ENCODE measurements at places on chromosomes 13 and 19. TPM values are rescaled to one million over a fixed set of nuclear protein-coding genes. Genes with fewer than 3 reads are reported as not detected.

DNA sequence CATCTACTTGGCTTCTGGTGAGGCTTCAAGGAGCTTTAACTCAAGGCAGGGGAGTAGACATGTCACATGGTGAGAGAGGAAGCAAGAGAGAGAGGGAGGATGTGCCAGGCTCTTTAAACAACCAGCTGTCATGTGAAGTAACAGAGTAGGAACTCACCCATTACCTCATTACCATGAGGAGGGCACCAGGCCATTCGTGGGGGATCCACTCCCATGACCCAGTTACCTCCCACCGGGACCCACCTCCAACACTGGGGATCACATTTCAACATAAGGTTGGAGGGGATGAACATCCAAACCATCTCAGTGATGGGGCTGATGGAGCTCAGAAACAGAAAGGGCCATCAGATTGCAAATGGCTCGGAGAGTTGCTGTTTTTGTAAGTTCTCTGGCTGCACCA lies 12.9 kb downstream of the VSTM2B start:
- peaks cover 3% of the 10 kb centered on the region for H3K27me3 ChIP-seq
- no peaks in the 10 kb centered on the region for H3K36me3 ChIP-seq
- no peak overlapping the region for H3K4me3 ChIP-seq
- H3K4me1 ChIP-seq: no peaks in the 10 kb centered on the region
- DNase-seq: no peak

DNA sequence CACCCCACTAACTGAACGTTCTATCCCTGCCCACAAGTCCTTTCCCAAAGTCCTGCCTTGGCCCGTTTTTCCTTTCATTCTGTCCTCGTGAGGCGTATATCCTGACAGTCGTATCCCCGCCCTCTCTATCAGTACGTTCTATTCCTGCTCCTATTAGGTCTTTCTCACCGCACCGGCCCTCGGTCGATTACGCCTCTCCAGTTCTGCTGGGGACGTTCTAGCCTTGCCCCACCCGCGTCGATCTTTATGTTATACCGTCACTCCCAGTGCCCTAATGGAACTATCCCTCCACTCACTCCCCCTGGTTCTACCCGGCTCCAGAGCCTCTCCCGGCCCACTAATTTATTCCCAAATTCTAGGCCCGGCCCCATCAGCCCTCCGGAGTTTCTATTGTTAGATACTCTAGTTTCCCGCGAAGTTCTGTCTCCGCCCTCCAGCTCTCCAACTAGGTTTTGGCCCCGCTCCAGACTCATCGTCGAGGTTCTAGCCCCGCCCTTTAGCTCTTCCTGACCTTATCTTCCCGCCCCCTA lies 2.0 kb downstream of the PLAUR start:
- H3K27me3 ChIP-seq: no peaks in the 10 kb centered on the region
- peak overlapping the region; percentile 83 for H3K27ac ChIP-seq
- H3K4me3 ChIP-seq: peak overlapping the region; percentile 54

DNA sequence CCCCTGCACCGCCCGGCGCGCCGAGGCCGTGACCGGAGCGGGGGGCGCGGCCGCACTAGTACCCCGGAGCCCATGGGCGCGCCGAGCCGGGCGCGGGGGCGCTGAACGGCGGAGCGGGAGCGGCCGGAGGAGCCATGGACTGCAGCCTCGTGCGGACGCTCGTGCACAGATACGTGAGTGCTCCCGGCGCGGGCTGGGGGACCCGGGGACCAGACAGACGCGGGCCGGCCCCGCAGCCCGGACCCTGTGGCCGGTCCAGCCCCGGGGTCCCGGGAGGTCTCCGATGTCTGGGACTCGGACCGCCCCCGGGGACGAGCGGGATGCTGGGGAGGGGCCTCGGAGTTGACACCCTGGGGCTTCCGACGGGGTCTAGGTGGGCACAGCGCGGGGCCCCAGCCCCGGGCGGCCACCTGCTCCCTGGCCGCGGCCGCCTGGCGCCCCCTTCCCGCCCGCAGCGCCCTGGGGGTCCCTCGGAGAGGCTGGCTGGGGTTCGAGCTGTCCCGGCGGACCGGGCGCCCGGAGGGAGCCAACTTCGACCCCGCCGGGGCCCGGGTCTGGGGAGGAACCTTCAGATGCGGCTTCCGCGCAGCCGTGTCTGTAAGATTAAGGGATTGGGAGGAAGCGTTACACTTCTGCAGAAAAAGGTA lies 568 bp downstream of the ATP11A start:
- DNase-seq: no peak
- H3K36me3 ChIP-seq: no peaks in the 10 kb centered on the region
- H3K4me3 ChIP-seq: peak overlapping the region; percentile 63
- peak overlapping the region; percentile 23 for H3K27ac ChIP-seq

GRCh38 chr13:21837841-21838551 lies 167.1 kb downstream of the FGF9 start:
- H3K27ac ChIP-seq: no peak overlapping the region
- no peak for DNase-seq
- no peaks in the 10 kb centered on the region for H3K27me3 ChIP-seq
- H3K36me3 ChIP-seq: no peaks in the 10 kb centered on the region

- H3K4me1 ChIP-seq: no peaks in the 10 kb centered on the region
- H3K27ac ChIP-seq: no peak overlapping the region
- no peak for DNase-seq
- H3K27me3 ChIP-seq: no peaks in the 10 kb centered on the region
- H3K4me3 ChIP-seq: no peak overlapping the region
Observed at GRCh38 chr13:111178402-111178801, 63.3 kb downstream of the ARHGEF7 start.

- no peak for DNase-seq
- no peaks in the 10 kb centered on the region for H3K36me3 ChIP-seq
- H3K4me1 ChIP-seq: no peaks in the 10 kb centered on the region
- no peaks in the 10 kb centered on the region for H3K27me3 ChIP-seq
- no peak overlapping the region for H3K27ac ChIP-seq
Observed at GRCh38 chr19:19911150-19911549, 10.4 kb downstream of the ZNF93 start.

- H3K4me1 ChIP-seq: no peaks in the 10 kb centered on the region
- H3K4me3 ChIP-seq: no peak overlapping the region
- no peaks in the 10 kb centered on the region for H3K27me3 ChIP-seq
- no peak for DNase-seq
Observed at GRCh38 chr13:99559560-99559959, 58.3 kb downstream of the TM9SF2 start.

GRCh38 chr13:72908416-72908815 lies 126.5 kb downstream of the PIBF1 start:
- H3K4me3 ChIP-seq: no peak overlapping the region
- peaks cover 10% of the 10 kb centered on the region for H3K36me3 ChIP-seq
- no peaks in the 10 kb centered on the region for H3K4me1 ChIP-seq
- H3K27me3 ChIP-seq: no peaks in the 10 kb centered on the region

DNA sequence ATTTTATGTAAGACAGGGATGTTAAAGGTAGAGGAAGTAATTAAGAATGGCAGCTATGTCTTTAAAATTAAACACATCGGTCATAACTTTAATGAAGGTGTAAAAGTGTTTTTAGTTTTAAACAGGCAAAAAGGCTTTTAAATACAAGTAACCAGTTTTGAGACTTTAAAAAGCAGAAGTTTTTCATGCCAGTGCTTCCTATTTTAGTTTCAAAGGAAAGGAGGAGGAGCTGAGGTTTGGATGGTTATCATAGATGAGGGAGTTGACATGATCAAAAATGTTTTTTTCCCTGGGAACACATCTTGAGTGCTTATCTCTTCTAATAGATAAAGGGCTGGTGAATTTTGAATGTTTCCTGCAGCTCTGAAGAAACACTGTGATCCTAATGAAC lies 42.9 kb downstream of the LRCH1 start:
- H3K27ac ChIP-seq: peak overlapping the region; percentile 9
- no peaks in the 10 kb centered on the region for H3K27me3 ChIP-seq
- no peaks in the 10 kb centered on the region for H3K36me3 ChIP-seq
- H3K4me3 ChIP-seq: no peak overlapping the region

DNA sequence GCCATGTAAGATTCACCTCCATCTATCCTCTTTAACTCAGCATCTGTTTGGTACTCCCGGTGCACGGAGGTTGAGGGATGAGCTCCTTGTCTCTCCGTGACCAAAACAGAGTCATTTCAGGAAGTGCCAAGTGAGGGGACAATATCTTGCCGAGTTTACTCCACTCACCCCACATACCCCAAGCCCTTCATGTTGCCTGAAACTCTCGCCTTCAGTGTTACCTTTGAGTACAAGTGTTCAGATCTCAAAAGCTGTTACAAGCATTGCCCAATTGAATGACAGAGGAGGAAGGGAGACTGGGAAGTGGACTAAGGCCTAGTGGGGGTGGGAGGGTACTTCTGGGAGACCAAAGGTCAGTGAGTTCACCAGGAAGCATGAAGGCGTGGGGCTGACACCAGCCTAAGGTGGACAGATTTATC lies 6.0 kb upstream of the SIGLEC12 start:
- H3K27me3 ChIP-seq: peaks cover 69% of the 10 kb centered on the region
- no peaks in the 10 kb centered on the region for H3K36me3 ChIP-seq
- no peak overlapping the region for H3K4me3 ChIP-seq
- no peak for DNase-seq
- no peak overlapping the region for H3K27ac ChIP-seq

DNA sequence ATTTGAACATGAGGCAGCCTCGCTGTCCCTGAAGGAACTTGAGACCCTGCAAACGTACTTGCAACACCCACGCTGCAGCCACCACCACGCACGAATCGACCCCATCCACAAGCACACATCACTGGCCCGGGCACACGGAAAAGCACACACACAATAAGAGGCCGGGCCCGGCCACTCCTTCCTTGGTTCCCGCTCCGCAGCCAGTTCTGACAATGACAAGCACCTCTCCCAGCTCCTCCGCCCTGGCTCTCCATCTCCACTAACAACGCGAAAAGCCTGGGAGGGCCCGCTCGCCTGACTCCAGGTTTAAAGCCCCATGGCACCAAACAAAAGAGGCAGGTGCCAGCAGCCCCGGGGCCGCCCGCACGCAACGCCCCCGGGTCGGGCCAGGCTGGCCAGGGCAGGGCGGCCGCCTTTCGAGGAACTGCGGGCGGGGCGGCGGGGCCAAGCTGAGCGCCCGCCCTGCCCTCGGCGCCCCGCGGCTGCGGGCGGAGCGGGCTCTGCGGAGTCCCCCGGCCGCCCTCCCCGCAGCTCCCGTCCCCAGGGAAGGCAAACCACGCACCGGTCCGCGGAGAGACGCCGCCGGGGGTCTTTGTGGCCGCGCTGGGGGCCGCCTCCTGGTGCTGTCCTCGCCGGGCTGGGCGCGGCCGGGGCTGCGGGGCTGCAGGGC lies 495 bp downstream of the DCLK1 start:
- DNase-seq: peak; percentile 35
- peak overlapping the region; percentile 56 for H3K4me3 ChIP-seq
- H3K36me3 ChIP-seq: no peaks in the 10 kb centered on the region
- H3K27ac ChIP-seq: no peak overlapping the region
- H3K4me1 ChIP-seq: peaks cover 20% of the 10 kb centered on the region

- no peak overlapping the region for H3K4me3 ChIP-seq
- DNase-seq: no peak
- peak overlapping the region; percentile 60 for H3K27ac ChIP-seq
- no peaks in the 10 kb centered on the region for H3K27me3 ChIP-seq
- H3K4me1 ChIP-seq: peaks cover 25% of the 10 kb centered on the region
Observed at GRCh38 chr19:18849838-18850400, 18.2 kb downstream of the UPF1 start.

GRCh38 chr19:35911173-35911572 lies 3.1 kb upstream of the TYROBP start:
- H3K4me3 ChIP-seq: no peak overlapping the region
- H3K4me1 ChIP-seq: no peaks in the 10 kb centered on the region
- H3K27ac ChIP-seq: no peak overlapping the region
- no peaks in the 10 kb centered on the region for H3K36me3 ChIP-seq
- H3K27me3 ChIP-seq: no peaks in the 10 kb centered on the region

DNA sequence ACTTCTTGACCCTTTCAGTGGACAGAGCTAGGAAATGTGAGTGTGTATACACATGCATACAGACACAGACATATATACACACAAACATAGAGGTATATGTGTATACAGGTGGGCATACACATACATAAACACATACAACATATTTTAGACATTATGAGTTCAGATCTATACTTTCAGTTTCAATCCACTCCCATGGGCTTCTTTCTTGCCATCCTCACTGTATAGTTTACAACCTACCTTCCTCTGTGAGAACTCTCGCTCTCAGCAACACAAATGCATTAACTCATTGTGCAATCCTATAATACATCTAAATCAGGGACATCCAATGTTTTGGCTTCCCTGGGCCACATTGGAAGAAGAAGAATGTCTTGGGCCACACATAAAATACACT lies 21.2 kb upstream of the SCEL start:
- H3K4me3 ChIP-seq: no peak overlapping the region
- H3K27ac ChIP-seq: no peak overlapping the region
- no peaks in the 10 kb centered on the region for H3K36me3 ChIP-seq
- no peaks in the 10 kb centered on the region for H3K27me3 ChIP-seq
- peaks cover 43% of the 10 kb centered on the region for H3K4me1 ChIP-seq
- DNase-seq: no peak

- no peak for DNase-seq
- H3K4me3 ChIP-seq: no peak overlapping the region
Observed at GRCh38 chr19:47633517-47633916, 24.6 kb downstream of the BICRA start.

- H3K27ac ChIP-seq: no peak overlapping the region
- peak; percentile 62 for DNase-seq
- peaks cover 48% of the 10 kb centered on the region for H3K27me3 ChIP-seq
- no peaks in the 10 kb centered on the region for H3K36me3 ChIP-seq
Observed at GRCh38 chr13:112241288-112241687, 134.9 kb upstream of the SPACA7 start.

DNA sequence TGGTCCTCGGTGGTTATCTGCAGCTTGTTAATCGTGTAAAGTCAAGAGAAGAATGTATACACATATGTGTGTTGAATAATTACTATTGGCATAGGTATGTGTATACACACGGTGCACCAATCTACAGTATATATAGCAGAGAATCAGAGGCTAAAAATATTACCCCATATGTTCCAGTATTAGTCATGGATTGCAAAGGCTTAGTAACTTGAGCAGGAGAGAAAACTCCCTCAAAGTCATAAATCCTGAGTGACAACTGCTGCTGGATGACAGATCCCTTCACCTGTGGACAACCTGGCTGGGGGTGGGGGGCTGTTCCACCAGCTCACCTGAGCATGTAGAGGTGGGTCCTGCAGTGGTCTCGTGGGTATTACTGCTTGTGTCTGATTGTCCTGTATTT lies 185.0 kb downstream of the ZNF536 start:
- peaks cover 21% of the 10 kb centered on the region for H3K4me1 ChIP-seq
- H3K4me3 ChIP-seq: no peak overlapping the region
- H3K27me3 ChIP-seq: no peaks in the 10 kb centered on the region
- no peaks in the 10 kb centered on the region for H3K36me3 ChIP-seq
- H3K27ac ChIP-seq: no peak overlapping the region
- no peak for DNase-seq

- no peak overlapping the region for H3K27ac ChIP-seq
- no peaks in the 10 kb centered on the region for H3K36me3 ChIP-seq
- no peaks in the 10 kb centered on the region for H3K27me3 ChIP-seq
- H3K4me1 ChIP-seq: no peaks in the 10 kb centered on the region
Observed at GRCh38 chr19:6030214-6030507, 52.2 kb upstream of the RANBP3 start.

- DNase-seq: no peak
- no peak overlapping the region for H3K4me3 ChIP-seq
- H3K27ac ChIP-seq: peak overlapping the region; percentile 100
- no peaks in the 10 kb centered on the region for H3K27me3 ChIP-seq
- peaks cover 72% of the 10 kb centered on the region for H3K4me1 ChIP-seq
Observed at GRCh38 chr13:60095300-60095699, 68.4 kb downstream of the DIAPH3 start.

The SIGLEC5 gene
- not detected for total RNA-seq

The FOXA3 gene
- not detected for total RNA-seq

The LGALS4 gene
- 0.81 TPM for total RNA-seq

The FAM83E gene
- 5.5 TPM for total RNA-seq

The KCNC3 gene
- total RNA-seq: 6.4 TPM

The ZNF729 gene
- total RNA-seq: not detected

The SOX1 gene
- 56.6 TPM for total RNA-seq

The RFPL4A gene
- total RNA-seq: not detected

The LRRC63 gene
- 0.82 TPM for total RNA-seq

The STAP2 gene
- 3.0 TPM for total RNA-seq

The OR7A5 gene
- total RNA-seq: not detected

Data from A673 (cell line).